ENCODE measurements at places on chromosomes 3 and 15. TPM values are rescaled to one million over a fixed set of nuclear protein-coding genes. Genes with fewer than 3 reads are reported as not detected.

The GUCA1C gene
- not detected for total RNA-seq

The TJP1 gene
- total RNA-seq, result 122 TPM

The GASK1A gene
- not detected for total RNA-seq

The PEX5L gene
- total RNA-seq, result not detected

The CD80 gene
- 0.17 TPM for total RNA-seq

The ROPN1B gene
- not detected for total RNA-seq

The NUSAP1 gene
- 113 TPM for total RNA-seq

The ADPRH gene
- 11.9 TPM for total RNA-seq

The BCL2A1 gene
- not detected for total RNA-seq

The ROPN1 gene
- not detected for total RNA-seq

The GXYLT2 gene
- 0.09 TPM for total RNA-seq

The ATP13A5 gene
- total RNA-seq, result not detected

The TM4SF18 gene
- total RNA-seq, result 363 TPM

The ITIH1 gene
- not detected for total RNA-seq

The APOD gene
- 27.1 TPM for total RNA-seq

The SCN11A gene
- not detected for total RNA-seq

The NR2E3 gene
- total RNA-seq, result 0.05 TPM

The IL5RA gene
- total RNA-seq, result not detected

The GATM gene
- 0.34 TPM for total RNA-seq

The LHFPL4 gene
- total RNA-seq, result not detected

The ANKUB1 gene
- not detected for total RNA-seq

The SPPL2A gene
- 114 TPM for total RNA-seq

The WDR93 gene
- not detected for total RNA-seq

The SPTBN5 gene
- 3.2 TPM for total RNA-seq

The ITGA11 gene
- 12.9 TPM for total RNA-seq

The DAPK2 gene
- total RNA-seq, result 6.5 TPM

The POMGNT2 gene
- 7.5 TPM for total RNA-seq

The TWF2 gene
- total RNA-seq, result 147 TPM

The PLA2G4D gene
- total RNA-seq, result not detected

The PGBD4 gene
- total RNA-seq, result 1.3 TPM

The IL17RD gene
- 0.51 TPM for total RNA-seq

The ZNF662 gene
- 1.5 TPM for total RNA-seq
